NCI-H2029 treated with DMSO at 0.1 percent for 48 hours (cell line): ENCODE measurements at places on chromosomes 5 and 9.

GRCh38 chr5:54257366-54258118 lies 52.8 kb downstream of the ARL15 start:
- peak; percentile 96 for DNase-seq

DNA sequence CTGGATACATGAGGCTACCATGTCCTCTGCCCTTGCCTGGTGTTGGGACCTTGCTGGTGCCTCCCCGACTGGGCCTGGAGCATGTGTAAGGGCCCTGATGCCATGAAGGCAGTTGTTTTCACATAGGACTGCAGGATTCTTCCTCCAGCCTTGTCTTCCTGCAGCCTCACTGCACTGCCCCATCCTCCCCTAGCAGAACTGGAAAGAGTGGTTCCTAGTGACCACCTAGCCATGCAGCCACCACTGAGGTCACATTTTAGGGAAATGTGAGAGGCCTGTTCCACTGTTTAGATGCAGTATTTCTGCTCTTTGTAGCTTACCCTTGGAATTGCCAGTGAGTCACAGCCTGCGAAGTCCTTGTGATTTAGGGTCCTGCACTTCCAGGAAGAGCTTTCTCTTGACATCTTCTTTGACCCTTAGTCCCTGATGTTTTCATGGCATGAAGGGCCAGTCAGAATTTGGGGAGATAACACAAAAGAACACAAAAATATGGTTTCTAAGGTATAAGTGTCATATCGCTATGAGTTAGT lies 24.2 kb upstream of the TNFAIP8 start:
- no peak for DNase-seq

DNA sequence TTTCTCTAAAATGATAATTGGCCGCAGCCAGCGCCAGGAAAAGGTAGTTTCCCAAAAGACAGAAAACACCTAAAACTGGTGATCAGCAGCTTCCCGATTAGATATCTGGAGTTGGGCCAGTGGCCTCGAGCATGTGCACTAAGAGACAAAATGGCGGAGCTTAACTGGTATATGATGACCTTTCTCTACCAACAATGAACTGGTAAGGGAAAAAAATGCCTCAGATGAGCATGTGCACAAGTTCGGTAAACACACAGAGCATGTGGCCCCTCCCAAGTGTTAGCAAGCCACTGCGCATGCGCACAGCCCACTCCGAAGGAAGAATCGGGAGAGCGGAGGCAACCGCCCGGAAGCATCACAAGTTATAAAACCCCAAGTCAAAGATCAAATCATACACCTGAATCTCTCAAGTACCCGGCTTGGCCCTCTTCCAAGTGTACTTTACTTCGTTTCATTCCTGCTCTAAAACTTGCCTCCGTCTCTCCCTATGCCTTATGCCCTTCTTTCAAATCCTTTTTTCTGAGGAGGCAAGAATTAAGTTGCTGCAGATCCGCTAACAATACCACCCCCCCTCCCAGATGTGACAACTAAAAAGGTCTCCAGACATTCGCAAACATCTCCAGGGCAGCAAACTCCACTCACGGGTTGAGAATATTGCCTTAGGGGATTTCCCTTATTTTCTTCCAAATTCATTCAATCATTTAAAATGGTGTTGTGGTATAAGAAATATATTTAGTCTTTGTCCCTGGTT lies 15.0 kb upstream of the PTBP3 start:
- peak; percentile 61 for DNase-seq

DNA sequence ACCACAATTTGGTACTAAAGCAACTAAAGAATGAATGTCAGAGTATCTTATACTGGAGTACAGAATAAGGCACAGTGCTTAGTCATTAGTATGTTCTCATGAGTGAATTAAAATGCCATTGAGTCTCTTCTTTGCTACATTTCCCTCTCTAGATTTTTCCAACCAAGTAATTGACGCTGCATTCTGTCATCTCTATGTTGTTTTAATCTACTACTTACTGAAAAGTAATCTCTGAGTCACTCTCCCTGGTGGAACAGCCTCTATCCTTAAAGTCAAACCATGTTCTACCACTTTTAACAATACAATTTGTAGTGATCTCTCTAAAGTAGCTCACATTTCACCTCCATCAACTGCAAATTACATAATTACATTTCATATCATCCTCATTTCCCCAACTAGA lies 495.1 kb downstream of the CDH18 start:
- DNase-seq: no peak

- DNase-seq: no peak
Observed at GRCh38 chr9:91949392-91949945, 559 bp downstream of the ROR2 start.

DNA sequence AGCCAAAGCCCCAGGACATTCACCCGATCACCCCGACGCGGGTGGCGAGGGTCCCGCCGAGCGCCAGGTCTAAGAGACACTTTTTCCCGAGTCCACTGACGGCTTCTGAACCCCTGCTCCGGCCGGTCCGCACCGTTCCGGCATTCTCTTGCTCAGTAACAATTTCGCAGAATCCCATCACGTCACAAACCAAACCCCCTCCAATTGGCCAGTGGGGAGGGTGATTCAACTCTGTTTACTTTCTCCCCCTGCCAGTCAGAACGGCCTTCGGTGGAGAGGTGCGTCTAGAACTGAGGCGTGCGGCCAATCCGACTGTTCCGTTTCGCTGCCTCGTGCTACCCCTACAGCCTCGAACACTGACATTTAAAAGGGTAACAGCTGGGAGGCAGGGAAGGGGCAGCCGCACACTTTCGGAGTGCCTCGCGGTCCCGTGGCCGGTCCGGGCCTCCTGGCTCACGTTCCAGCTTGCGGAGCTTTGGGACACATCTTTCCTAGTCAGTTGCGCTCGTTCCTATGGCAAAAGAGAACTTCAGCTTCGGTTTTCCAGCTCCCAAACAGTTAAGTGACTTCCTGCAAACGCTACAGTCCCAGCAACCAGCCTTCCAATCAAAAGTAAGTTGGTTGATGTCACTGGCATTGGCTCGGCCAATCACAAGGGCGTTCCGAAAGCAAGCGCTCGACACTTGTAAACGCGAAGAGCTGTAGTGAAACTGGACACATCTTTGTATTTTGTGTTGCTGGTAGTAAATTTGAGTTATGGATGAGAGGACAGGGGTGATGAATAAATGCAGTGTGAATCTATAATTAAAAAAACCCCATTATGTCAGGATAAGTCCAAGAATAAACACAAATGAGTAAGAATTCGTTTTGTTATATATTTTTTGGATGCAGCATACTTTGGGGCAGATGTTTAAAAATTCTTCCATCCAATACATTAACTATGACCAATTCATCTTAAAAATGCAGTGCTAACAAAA lies at the start of gene KLF9:
Gene KLF9, minus strand, starts transcription at position 859 of the 977 bp plus-strand sequence. CDS start 1,294 bp downstream, outside the sequence.
- peak; percentile 87 for DNase-seq

- no peak for DNase-seq
Observed at GRCh38 chr9:129198319-129199043, 20.4 kb upstream of the IER5L start.

- DNase-seq: no peak
Observed at GRCh38 chr5:73612799-73613198, 13.2 kb upstream of the ARHGEF28 start.

DNA sequence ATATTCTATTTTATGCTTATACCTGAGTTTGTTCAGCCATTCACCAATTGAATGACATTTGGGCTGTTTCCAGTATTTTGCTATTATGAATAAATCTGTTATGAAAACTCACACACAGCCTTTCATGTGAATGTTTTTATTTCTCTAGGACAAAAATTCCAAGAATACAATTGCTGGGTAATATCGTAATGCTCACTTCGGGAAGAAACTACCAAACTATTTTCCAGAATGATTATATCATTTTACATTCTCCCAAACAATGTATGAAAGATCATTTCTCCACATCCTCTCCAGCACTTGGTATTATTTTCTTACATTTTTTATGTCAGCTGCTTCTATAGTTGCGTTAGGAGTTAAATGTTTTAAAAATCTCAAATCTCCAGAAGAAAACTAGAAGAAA lies 58.3 kb upstream of the LHFPL2 start:
- DNase-seq: no peak

DNA sequence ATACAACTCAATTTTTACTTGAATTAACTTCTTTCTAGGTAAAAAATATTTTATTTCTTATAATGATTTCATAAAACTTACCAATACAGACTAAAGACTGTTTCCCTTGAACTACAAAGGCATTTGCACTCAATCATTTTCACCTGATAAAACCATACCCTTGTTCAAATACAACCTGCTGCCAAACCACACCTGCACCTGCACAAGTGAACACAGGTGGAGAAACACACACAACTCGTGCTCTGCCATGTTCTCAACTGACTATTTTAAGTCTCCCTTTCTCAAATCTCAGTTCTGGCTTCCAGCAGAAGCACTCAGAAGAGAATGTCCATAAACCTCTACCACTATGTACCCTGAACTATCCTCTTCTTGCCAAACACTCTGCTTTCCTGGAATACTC lies 1892.1 kb downstream of the MAT2B start:
- no peak for DNase-seq

DNA sequence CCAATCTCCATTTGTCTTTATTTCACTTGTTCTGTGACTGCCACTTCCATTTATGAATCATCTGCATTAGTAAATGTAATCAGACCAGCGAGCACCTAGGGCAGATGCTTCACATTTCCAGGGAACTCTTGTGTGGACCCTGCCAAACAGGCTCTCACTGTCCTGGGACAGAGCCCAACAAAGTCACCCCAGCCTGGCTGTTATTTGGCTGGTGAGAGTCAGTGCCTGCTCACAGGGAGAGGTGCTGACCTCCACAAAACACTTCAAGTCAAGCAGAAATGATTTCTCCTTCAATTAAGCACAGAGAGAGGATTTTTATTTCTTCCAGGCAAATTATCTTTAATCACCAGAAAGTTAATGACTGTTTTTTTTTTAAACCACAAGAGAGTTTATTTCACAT lies 568.0 kb downstream of the MTRR start:
- DNase-seq: no peak

DNA sequence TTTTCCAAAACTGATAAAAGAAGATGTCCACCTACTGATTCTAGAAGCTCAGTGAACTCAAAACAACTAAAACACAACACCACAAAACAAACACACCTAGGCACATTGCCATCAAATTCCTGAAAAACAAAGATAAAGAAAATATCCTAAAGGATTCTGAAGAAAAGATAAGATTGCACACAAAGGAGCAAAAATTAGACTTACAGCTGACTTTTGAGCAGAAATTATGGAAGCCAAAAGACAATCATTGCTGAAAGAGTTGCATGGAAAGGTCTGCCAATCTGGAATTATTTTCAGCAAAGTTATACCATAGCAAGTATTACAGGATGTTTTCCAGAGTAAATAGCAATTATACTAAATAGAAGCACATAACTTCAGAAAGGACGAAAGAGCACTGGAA lies 128.2 kb upstream of the IRX2 start:
- DNase-seq: no peak

DNA sequence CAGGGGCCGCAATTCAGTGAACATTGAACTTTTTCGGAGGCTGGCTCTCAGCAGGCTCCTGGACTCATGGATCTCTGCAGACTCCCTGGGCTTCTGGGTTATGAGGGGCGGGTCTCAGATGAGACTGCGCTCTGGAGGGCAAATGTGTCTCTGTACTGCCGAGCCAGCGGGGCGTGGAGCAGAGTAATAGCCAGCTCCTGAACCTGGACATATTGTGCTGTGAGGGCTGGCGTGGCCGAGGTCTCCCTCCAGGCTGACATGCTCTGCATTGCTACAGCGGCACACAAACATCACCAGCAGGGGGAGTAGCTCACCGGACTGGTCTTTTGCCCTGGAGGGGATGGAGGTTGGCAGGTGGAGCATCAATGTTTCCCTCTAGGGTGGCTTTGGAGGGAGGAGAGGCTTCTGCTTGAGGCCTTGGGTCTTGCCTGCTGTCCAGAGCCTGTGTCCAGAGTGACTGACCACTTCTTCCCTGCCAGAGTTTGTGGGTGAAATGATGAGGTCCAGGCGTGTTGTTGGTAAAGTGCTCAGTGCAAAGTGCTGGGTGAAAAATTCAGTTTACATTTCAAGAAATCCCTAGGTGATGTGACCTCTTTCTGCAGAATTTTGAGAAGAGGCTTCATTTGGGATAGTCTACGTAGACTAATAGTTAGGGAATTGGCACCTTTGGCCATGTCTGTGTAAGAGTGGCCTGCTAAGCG lies 10.9 kb upstream of the GADD45G start:
- DNase-seq: peak; percentile 17

DNA sequence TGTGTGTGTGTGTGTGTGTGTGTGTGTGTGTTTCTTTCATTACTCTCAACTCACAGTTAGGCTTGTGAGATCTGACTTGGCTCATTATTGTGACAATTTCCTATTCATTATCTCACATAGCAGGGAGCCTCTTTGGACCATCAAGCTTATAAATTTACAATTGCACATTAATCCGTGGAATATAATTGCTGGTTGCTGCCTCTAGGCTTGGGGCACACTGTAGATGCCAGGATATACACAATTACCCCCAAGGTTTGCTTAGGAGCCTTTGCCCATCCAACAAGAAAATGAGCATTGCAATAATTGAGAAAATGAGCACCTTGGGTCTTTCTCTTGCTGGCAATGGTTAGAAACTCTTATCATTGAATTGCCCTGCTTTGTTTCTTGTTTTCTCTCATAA lies 161.6 kb upstream of the DMRTA1 start:
- DNase-seq: no peak

DNA sequence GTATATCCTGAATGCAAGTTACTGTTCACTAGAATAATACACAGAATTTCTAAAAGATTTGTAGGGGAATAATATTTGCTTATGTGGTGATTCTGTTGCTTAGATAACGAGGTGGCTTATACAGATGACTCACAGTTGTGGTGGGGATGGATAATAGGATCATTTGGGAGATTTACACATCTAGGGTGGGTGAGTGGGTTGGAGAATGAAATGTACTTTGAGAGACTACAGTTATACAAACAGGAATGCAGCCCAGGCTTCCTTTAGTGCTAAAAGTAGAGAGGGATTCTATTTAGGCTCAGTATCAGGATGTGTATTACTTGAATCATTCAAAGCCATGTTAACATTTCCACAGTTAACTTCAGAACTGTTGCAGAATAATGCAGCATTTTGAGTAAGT lies 1.8 kb downstream of the CTXN3 start:
- DNase-seq: no peak
